ENCODE measurements at places on chromosomes 2 and 18. TPM values are rescaled to one million over a fixed set of nuclear protein-coding genes. Genes with fewer than 3 reads are reported as not detected.
A peak's percentile ranks its signal among the peaks of the same experiment; 100 is the strongest.

DNA sequence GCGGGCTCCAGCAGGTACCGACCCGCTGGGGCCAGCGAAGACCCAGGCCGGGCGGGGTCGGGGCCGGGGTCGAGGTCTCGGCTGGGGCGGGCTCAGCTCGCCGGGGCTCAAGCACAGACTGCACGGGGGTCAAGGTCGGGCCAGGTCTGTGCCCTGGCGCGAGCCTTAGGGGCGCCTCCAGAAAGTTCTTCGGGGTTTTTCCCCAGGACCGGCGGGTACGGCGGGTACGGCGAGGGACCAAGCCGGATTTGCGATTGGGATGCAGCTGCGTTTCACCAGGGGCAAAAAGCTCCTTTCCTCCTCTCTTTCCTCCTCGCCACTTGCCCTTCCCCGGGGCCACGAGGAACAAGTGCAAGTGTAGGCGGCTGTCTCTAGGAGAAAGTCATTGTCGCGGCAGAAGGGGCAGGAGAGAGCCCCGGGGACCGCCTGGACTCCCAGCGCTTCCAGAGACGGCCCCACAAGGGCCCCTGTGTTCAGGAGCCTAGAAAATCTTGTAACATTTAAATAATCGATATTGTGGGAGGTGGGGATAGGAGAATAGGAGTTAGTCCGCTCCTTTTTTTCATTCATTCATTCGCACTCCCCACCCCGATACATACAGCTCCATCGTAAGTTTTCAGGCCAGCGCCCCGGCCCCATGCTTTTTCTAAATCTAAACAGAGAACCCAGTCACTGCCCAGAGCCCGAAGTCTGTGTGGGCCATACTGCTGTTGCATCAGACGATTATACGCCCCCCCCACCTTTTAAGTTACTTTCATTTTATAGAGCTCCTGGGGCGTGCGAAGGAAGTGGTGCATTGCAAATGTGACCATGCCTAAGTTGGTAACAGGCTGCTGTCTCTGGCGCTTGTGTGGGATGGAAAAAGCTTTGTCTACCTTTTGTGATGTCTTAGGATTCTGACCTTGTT lies 679 bp downstream of the PMAIP1 start:
- H3K27me3 ChIP-seq: no peaks in the 10 kb centered on the region
- H3K36me3 ChIP-seq: peaks cover 18% of the 10 kb centered on the region
- peaks cover 53% of the 10 kb centered on the region for H3K4me1 ChIP-seq
- peak overlapping the region; percentile 64 for H3K27ac ChIP-seq
- H3K4me3 ChIP-seq: peak overlapping the region; percentile 86

Gene EVX2
- not detected for total RNA-seq

DNA sequence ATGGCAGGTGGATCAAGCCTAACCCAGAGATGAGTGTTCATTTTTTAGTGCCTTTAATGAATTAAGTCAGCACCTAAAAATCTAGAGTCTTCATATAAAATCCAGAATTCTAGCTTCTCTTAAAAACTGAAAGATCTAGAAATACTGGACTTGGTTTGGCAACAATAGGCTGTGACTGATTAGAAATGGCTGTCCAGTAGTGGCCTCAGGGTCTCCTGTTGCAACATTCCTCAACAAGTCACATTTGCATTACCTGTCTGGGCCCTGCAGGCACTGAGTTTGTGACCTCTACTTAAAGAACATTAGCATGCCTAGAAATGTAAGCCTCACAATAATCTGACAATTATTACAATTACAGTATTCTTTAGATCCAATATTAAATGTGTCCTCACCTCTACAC lies 33.1 kb downstream of the MBD2 start:
- peaks cover 40% of the 10 kb centered on the region for H3K36me3 ChIP-seq
- no peak for DNase-seq
- H3K4me1 ChIP-seq: peaks cover 71% of the 10 kb centered on the region
- peak overlapping the region; percentile 24 for H3K27ac ChIP-seq

Gene CHN1
- total RNA-seq: 0.07 TPM

Gene CIAO1
- total RNA-seq: 71.2 TPM

Gene MYL1
- not detected for total RNA-seq

DNA sequence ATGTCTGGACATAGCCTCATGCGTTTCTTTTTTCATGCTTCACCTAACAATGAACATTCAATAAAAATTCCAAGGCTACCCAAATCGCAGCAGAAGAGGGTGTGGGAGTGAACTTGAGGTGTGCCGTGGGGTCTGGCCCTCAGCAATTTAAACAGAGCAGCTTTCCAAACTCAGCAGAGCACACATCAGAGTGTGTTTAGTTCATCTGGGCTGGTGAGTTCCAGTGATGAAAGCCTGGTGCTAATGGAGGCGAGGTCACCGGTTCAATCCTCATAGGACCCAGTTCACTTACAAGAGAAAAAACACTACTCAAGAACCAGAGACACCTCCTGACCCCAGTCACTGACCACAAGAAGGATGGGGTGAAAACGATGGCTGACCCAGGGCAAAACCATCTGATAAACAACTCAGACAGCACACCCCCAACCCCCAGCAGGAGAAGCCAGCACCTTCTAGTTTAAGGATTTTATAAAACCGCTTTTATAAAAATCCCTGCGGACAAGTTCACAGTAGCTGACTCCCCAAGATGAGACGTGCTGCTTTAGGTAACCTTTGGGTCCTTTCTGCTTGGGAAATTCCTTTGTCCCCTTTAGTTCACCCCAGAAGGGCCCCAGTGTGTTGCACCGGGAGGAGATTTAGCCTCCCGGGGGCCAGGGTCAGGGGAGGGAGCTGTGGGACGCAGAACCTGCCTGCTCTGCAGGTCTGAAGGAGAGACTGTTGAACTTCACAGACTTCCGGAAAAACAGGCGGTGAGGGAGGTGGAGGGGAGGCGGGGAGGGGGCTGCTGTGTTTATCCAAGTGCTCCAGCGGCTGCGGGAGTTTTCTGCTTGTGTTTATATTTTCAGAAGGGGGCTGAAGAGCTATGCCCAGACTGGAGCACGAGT lies 152.7 kb upstream of the SOX11 start:
- H3K4me3 ChIP-seq: no peak overlapping the region
- DNase-seq: no peak
- H3K27me3 ChIP-seq: no peaks in the 10 kb centered on the region

- no peak overlapping the region for H3K27ac ChIP-seq
- no peak overlapping the region for H3K4me3 ChIP-seq
- DNase-seq: no peak
Measured at GRCh38 chr2:221145396-221145795, 426.7 kb downstream of the EPHA4 start.

Data from Karpas-422 (cell line).